ENCODE measurements at places on chromosomes 11 and 22. TPM values are rescaled to one million over a fixed set of nuclear protein-coding genes. Genes with fewer than 3 reads are reported as not detected.

DNA sequence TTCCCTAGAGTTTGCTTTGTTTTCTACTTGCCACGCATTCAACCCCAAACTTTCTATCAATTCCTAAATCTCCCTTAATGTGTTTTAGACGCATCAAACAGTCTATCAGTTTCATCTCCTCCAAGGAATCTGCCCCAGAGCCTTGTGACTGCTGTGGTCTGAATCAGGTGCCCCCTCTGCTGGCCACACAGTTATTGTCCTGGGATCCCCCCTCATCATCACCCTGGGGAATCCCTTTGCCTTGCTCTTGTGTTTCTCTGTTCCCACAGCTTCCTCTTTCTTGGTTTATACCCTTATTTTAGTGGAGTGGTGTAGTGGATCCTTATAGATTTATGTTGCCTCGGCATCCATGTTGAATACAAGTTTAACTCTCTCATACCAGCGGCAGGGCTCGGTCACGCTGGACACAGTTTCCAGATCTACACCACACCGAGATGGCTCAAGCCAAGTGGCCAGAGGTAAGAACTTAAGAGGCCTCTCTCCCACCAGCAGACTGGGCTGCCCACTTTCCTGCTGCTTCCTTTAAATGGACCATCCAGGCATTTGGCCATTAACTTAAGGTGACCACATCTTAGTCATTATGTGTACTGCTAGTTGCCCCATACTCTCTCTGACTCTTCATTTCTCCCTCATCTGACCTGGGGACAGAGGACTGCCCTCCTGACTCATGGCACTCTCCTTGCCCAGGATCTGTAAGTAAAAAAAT lies 8.2 kb downstream of the UPB1 start:
- DNase-seq: no peak

DNA sequence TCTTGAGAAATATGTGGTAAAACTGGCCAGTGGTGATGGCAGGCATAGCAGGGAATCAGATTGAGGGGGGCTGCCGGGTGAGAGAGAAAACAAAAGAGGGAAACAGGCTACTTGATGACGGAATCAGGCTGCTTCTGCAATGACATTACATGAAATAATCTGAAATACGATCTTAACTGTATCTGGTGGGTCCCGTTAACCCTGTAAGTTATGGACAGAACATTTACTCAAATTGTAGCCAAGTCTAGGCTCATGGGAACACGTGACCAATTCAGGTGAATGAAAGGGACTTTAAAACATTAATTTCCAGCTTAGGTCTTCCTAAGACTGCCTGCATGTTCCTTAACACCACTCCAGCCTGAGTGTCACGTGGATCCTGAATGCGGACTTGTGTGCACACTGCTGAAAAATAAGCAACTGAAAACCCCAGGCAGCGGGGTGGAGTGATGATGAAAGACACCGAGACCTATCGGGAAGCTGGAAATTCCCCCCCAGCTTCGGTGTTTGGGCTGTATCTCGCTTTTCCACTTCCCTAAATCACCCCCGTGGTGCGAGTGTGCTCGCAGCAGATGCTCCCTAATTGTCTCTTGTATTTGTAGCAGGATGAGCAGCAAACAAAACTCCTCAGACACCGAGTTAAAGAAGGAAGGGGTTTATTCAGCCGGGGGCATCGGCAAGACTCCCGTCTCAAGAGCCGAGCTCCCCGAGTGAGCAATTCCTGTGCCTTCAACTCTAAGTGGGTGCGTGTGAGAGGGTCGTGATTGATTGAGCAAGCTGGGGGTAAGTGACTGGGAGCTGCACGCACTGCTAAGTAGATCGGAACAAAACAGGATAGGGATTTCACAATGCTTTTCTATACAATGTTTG lies 145.0 kb upstream of the GRK3 start:
- DNase-seq: no peak

- no peak for DNase-seq
These were observed 6.4 kb downstream of the CDCA5 start for GRCh38 chr11:65077451-65077850.

- DNase-seq: no peak
These were observed 23.2 kb downstream of the NF2 start for GRCh38 chr22:29626497-29627195.

DNA sequence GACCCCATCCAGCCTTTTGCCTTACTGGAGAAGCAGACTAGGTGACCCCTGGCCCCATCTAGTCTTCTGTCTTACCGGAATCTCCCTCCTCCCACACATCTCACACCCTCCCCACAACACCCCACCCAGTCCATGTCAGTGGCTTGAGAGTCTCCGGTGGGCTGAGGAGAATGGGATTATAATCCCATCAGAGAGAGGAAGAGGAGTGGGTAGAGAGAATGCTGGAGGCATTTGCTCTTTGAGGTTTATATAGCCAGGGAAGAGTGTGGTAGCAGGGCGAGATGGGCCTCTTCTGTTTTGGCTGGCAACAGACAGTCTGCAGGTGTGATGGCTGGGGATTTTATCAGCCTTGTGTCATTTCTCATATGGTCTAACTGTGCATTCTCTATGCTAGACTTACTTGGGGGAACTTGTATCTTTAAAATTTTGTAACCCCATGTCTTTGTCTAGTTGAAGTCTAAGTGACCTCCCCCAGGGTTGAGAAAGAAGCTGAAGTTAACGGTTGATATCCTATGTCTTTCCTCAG lies 50.3 kb downstream of the GRAMD1B start:
- DNase-seq: no peak

DNA sequence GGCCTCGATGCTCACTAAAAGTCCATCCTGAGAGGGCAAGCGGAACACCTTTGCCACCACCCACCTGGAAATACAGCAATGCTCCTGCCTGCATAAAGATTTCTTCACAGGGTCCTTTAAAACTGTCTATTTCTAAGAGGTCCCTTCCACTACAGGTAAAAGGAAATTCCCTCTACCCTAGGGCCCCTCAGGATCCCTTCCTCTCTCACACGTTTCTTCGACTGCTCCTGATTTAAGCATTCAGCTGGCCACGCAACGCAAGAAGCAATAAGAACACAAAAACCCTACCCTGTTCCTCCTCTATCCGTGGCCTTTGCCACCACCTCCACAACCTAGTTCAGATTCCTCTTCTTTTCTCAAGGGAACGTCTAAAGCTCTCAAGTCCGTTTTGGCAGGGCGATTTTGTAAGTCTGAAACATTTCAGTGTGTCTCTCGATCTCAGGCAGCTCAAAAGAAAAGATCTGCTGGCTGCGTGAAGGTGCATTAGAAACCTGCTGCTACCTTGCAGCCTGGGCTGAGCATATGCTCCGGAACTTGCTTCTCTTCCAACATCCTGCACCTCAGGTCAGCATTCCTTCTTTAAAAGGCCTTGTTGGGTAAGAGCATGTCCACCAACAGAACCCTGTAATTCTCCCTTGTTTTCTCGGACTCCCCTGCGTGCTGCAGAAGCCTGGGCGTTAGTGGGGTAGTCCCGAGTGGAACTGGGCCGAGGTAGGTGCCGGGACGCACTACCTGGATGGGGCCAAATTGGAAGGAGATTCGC lies 1.6 kb downstream of the LGR4 start:
- no peak for DNase-seq

DNA sequence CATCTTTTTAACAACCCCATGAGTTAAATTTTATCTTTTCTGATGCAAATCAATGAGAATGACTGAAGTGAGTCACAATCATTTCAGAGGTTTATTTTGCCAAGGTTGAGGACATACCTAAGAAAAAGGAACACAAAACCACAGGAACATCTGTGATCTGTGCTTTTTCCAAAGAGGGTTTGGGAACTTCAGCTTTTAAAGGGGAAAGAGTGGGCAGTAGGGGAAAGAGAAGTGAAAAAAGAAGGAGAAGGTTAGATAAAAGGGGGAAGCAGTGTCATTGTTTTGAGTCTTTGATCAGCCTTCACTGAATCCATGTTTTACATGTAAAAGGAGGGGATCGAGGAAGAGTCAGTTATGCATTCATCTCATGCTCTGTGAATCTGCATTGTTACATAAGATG lies 45.3 kb upstream of the SPON1 start:
- DNase-seq: no peak

The IL18BP gene
- total RNA-seq: 2.9 TPM

The GTSE1 gene
- total RNA-seq: 0.76 TPM

GRCh38 chr22:44588348-44588747 lies 90.3 kb upstream of the RTL6 start:
- peak; percentile 29 for DNase-seq

The ADAMTS8 gene
- 0.57 TPM for total RNA-seq

DNA sequence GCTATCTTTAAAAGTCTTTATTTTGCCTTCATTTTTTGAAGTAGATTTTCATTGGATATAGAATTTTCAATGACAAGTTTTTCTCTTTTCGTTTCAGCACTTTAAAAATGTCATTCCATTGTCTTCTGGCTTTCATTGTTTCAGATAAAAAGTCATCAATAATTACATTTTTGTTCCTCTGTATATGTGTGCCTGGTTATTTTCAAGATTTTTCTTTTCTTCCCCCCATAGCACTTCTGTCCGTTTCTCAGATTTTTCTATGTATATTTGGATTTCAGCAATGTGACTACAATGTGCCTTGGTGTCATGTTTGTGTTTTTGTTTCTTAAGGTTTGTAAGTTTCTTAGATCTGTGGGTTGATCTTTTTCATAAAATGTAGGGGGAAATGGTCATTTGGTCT lies 66.3 kb upstream of the HSD17B12 start:
- no peak for DNase-seq

The OR52L1 gene
- total RNA-seq: not detected

DNA sequence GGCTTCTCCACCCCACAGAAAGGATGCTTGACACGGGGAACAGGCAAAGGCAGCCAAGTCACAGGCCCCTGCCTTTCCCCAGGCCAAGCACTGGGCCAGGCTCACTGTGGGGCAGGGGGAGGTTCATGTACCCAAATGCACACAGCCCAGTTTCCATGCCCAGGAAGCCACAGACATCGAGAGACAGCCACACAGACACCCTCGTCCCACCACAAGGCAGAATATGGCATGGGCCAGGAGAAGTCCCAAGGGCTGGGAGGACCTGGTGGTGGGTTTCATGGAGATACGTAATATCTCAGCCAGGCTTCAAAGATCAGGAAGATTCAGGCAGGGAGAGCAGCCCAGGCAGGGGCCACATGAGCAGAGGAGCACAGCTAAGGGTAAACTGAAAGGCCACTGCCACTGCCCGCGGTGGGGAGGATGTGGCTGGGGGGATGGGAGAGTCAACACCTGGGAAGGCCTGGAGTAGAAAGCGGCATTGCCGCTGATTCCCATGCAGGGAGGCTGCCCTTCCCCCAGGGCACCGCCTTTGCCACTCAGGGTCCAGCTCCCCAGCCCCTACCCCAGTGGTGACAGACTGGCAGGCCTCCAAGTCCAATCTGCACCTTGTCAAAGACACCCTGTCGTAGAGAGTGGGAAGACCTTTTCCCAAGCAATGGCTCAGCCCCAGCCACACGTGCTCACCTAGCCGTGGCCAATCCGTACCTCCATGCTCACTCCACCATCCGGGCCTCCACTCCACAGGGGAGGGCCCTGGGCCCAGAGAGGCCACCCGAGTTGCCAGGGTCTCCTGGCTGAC lies 2.4 kb upstream of the MFNG start:
- DNase-seq: no peak

GRCh38 chr11:94117197-94117574 lies 11.5 kb upstream of the PANX1 start:
- DNase-seq: no peak

GRCh38 chr11:73159297-73159696 lies 17.2 kb upstream of the FCHSD2 start:
- peak; percentile 33 for DNase-seq

DNA sequence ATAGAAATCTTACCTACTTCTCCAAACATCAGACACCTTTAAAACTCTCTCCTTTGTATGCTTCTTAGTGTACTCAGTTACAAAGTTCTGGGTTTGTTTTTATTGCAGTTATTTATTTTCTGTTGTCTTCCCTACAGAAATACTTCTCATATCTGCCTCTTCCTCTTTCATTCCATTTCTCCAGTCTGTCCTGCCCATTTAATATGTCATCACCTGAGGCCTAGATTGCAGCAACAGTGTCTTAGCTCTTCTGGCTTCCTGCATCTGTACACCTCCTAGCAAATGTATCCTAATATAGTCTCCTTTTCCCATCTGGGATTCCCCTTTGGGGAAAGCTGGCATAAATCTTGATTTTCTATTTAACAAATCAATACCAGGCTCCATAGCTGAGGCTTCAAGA lies 34.9 kb upstream of the PCF11 start:
- DNase-seq: no peak

DNA sequence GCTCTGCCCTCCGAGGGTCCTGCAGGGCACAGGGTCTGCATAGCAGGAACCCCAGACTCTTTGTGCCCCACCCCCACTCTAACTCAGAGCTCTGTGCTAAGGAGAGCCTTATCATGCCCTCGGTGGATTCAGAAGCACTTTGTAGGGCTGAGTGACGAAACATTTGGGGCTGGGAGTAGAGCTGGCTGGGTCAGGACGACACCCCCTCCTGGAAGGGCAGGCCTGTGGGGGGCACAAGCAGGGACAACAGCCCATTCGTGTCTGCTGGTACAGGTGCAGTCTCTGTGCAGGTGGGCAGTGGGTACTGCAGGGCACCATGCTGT lies 8.9 kb downstream of the APOBEC3A start:
- no peak for DNase-seq

- DNase-seq: no peak
These were observed 15.1 kb downstream of the MTMR2 start for GRCh38 chr11:95908826-95909225.

- no peak for DNase-seq
These were observed 453.9 kb downstream of the ETS1 start for GRCh38 chr11:128133501-128133900.

DNA sequence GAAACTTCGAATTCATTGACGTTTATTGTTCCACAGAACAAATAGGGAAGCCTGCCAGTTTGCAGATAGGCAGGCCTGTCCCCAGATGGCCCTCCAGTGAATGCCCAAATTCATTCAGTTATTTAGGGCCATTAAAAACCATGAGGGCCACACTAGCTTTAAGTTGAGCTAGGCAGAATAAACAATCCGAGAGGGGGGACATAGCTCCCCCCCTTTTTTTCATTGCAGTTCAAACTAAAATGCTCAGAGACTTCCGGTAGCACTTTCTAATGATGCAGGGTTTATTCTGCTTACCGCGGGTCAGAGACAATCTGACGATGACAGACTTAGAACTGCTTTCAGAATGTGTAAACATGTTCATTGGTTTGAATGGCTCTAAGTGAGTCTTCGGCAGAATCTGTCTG lies 72.0 kb downstream of the ZBTB16 start:
- no peak for DNase-seq

- DNase-seq: no peak
These were observed 9.1 kb downstream of the INSC start for GRCh38 chr11:15123849-15124248.

DNA sequence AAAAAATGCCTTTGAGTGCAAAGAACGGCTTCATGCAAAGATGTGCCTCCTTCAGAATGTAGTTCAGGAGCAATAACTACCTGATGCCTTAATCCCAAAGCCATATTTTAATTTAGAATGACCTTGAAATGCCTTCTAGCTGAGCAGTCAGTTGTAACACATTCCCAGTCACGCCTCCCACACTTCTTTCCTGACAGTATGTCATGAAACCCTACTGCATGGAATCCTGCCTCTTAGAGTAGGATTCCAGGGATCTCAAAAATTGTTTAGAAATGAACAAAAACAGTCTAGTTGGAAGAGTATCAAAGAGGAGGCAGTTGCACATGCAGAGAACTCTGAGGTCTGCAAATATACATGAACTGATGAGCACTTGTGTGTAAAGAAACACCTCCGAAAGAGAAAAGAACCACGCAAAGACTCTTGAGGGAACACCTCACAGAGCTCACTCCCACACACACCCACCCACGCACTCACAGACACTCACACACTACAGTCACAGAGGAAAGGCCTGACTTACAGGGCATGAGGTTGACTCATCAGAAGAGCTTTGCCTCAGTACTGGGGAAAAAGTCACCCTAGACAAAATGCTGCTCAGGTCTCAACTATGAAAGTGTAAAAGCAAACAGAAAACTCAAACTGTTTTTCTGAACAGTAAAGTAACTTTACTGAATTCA lies 77.4 kb downstream of the GGTLC2 start:
- no peak for DNase-seq

All from suprapubic skin (tissue), 4 donors.